ENCODE measurements at places on chromosomes 6 and 20.

- DNase-seq, result peak; percentile 59
- H3K27ac ChIP-seq, result peak overlapping the region; percentile 83
- peaks cover 22% of the 10 kb centered on the region for H3K4me1 ChIP-seq
- H3K4me3 ChIP-seq, result no peak overlapping the region
- no peaks in the 10 kb centered on the region for H3K27me3 ChIP-seq
Measured at GRCh38 chr20:5835321-5835821, 85.2 kb downstream of the SHLD1 start.

- H3K27ac ChIP-seq, result no peak overlapping the region
- no peaks in the 10 kb centered on the region for H3K36me3 ChIP-seq
- no peak overlapping the region for H3K4me3 ChIP-seq
- no peak for DNase-seq
- H3K27me3 ChIP-seq, result no peaks in the 10 kb centered on the region
Measured at GRCh38 chr20:7695051-7695495, 245.2 kb downstream of the HAO1 start.

- DNase-seq, result no peak
- H3K4me1 ChIP-seq, result no peaks in the 10 kb centered on the region
- H3K27me3 ChIP-seq, result no peaks in the 10 kb centered on the region
- no peaks in the 10 kb centered on the region for H3K36me3 ChIP-seq
- H3K27ac ChIP-seq, result no peak overlapping the region
- H3K4me3 ChIP-seq, result no peak overlapping the region
Measured at GRCh38 chr20:41998539-41999341, 380.6 kb upstream of the CHD6 start.

DNA sequence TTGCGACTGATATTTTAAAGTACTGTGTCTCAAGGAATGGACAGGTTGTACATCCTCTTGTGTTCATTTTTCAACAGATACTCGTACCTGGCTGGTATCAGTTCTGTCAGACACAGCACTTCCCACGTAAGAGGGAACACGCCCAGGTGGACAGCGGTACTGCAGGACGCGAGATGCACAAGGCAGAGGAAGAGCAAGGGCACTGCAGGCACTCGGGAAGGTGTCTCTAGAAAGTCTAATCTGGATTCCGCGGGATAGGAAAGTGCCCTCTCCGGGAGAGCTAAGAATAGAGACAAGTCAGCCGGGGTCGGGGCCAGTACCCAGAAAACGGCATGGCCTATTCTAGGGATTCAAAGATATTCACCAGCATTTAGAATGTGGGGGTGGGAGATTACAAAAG is 94.2 kb upstream of the MBOAT1 start:
- H3K27ac ChIP-seq, result no peak overlapping the region
- no peak for DNase-seq
- no peaks in the 10 kb centered on the region for H3K4me1 ChIP-seq
- H3K4me3 ChIP-seq, result no peak overlapping the region

DNA sequence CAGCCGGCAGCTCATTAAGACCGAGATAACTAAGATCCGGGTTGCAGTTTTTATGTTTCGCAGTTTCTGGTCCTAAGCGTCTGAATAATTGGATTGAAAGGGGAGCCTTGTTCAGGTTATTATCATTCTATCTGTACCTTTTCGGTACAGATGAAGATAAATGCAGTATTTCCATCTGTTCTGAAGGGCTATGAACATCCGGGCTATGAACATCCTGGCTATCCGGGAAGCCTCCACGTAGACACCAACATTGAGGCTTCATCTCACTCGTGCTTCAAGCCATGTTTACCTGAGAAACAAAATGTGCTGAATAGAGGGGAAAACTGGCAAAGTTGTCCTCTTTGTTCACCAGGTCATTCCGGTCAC is 399 bp upstream of the REPS1 start:
- peak overlapping the region; percentile 91 for H3K4me3 ChIP-seq
- H3K4me1 ChIP-seq, result peaks cover 19% of the 10 kb centered on the region
- DNase-seq, result no peak

- no peak for DNase-seq
- H3K27me3 ChIP-seq, result no peaks in the 10 kb centered on the region
- H3K4me3 ChIP-seq, result no peak overlapping the region
Measured at GRCh38 chr6:155272353-155273232, 8.8 kb downstream of the CLDN20 start.
